NK-92 treated with Interleukin-12 subunit alpha and Interleukin-12 subunit beta, amount 100 ng/mL, for 24 hours (cell line): ENCODE measurements at places on chromosomes 1 and 21.

DNA sequence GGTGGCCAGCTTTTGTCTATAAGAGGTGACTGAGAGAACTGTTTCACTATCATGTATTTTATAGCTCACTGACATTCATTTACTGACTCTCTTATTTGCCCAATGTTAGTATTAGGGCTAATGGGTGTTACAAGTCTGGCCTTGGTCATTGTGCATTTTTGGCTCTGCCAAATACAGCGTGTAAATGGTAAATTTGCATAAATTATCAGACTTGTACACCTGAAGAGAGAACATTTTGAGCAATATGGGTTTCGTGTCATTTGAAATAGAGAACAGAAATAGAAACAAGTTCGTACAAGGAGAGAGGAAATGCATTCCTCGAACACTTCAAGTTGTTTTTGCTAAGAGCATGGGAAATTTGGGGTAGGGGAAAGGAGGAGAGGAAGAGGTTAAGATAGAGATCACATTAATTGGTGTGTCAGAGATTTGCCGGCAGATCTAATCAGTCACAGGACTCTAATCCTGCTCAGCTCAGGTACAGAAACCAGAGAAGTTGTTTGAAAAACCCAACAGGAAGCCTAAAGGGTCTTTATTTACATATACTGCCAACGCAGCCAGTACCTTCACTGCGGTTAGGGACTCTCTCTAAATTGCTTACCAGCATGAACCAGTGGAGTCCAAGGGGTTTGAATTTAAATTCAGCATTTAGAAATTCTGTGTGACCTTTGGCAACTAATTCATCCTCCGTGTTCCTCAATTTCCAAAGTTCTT lies 261.5 kb downstream of the GPATCH2 start:
- DNase-seq, result no peak

- no peak for DNase-seq
Measured at GRCh38 chr1:236699366-236699765, 13.1 kb downstream of the ACTN2 start.

DNA sequence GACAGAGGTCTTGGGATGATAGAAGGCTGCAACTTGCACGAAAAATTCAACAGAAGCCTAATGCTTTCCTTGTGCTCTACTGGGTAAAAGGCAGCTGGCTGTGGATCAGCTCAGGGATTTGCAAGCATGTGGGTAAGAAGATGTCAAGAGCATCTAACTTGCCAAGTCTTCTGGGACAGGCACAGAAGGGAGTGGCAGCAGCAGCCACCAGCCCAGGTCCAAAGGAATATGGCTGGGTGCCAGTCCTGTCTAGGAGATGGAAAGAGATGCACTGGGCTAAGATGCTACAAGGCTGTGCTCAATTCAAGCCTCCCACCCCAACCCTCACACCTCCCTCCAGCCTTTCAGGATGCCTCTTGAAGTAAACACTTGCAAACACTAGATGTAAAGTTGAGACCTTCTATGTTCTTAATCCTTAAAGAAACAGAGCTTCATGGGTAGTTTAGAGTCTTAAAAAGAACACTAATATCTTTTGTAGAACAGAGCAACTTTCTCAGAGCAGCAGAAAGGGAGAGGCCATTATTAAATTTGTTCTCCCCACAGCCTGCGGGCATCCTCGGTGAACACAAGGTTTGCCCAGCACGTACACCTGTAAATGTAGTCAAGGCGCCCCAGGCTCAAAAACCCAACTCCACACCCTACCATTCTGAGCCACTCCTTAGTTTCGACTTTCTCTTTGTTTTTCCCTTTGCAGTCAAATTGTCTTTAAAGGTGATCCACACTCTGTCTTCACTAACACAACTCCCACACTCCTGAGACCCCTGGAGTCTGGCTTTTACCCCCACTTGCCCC lies 64.6 kb upstream of the BCAR3 start:
- no peak for DNase-seq

GRCh38 chr21:17438635-17439034 lies 74.2 kb upstream of the CXADR start:
- no peak for DNase-seq

DNA sequence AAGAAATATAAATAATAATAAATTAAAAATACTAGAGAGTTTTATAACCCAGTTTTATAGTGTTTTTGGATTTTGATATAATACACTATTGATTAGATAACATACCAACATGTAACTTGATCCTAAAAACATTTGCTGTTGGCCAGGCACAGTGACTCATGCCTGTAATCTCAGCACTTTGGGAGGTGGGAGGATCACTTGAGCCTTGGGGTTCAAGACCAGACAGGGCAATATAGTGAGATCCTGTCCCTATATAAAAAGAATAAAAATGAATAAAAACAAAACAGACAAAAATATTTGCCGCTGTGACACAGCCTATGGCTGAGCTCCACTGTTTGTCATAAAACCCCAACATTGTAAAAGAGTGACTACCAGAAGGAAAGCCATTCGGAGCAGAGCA lies 26.1 kb downstream of the VPS13D start:
- no peak for DNase-seq

GRCh38 chr1:9444532-9444931 lies 94.7 kb upstream of the SLC25A33 start:
- DNase-seq, result no peak

- DNase-seq, result no peak
Measured at GRCh38 chr1:101960142-101960541, 36.6 kb downstream of the OLFM3 start.

- no peak for DNase-seq
Measured at GRCh38 chr1:17347769-17348592, 24.0 kb upstream of the PADI6 start.

DNA sequence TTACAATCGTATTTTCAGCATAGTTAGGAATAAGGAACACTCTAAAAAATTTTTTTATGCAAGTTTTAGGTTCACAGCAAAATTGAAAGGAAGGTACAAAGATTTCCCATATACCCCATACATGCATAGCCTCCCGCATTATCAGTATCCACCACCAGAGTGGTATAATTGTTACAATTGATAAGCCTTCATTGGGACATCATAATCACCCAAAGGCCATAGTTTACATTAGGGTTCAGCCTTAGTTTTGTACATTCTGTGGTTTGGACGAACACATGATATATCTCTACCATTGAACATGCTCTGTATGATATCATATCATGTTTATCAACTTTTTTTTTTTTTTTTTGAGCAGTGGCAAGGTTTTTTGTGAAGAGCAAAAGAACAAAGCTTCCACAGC lies 180.0 kb downstream of the SDCCAG8 start:
- DNase-seq, result no peak

DNA sequence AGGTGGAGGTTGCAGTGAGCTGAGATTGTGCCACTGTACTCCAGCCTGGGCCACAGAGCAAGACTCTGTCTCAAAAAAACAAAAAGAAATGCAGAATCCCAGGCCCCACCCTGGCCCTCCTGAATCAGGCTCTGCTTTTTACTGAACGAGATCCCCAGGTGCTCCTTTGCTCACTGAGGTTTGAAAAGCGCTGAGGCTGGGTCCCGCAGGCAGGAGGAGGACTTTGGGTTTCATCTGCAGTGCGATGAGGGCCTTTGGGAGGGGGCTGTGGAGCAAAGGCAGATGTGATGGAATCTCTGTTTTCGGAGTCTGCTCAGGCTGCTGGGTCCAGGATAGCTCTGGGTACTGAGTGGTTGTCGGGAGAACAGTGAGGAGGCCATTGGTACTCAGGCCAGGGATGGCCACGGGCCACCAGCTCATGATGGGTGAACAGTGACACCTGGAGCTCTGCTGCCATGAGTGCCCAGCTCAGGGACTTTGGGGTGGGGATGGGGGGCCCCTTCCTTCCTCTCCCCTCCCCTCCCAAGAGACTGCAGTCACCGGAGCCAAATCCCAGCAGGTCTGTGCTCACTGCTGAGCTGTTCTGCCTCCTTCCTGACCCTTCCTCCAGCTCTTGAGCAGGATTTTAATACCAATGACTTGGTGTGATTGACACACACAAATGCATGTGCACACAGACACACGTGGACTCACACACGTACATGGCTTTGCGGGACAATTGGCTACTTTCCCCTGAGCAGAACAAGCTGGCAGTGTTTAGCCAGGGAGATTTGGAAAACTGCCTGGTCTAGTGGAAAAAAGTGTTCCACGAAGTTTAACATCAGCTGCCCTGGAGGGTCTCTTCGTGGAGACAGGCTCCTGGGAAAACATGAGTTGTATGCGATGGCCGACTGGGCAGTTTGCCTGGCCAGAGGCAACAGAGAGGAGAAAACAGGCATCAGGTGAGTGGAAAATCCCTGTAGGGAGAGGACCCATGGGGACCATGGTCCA lies 3.6 kb upstream of the DHRS3 start:
- DNase-seq, result no peak

- DNase-seq, result no peak
Measured at GRCh38 chr1:247411621-247412327, 4.2 kb upstream of the NLRP3 start.

DNA sequence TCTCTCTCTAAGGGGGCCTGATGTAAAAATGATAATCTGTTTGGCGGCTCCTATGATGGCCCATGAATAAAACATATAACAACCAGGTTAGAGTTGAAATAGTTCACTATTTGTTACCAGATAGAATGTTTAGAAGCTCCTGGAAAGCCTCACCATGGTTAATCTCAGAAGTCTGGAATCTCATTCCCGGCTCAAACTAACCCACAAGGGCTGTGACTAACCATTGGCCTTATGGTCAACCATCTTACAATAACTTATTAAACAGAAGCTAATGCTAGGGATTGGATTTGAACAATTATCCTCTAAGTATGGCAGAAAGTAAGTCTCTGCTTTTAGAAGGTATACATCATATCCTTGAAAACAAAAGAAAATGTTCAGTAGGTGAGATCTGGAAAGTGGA lies 134.1 kb upstream of the ADGRL2 start:
- DNase-seq, result no peak

- no peak for DNase-seq
Measured at GRCh38 chr1:98931128-98931835, 73.4 kb downstream of the PLPPR5 start.

DNA sequence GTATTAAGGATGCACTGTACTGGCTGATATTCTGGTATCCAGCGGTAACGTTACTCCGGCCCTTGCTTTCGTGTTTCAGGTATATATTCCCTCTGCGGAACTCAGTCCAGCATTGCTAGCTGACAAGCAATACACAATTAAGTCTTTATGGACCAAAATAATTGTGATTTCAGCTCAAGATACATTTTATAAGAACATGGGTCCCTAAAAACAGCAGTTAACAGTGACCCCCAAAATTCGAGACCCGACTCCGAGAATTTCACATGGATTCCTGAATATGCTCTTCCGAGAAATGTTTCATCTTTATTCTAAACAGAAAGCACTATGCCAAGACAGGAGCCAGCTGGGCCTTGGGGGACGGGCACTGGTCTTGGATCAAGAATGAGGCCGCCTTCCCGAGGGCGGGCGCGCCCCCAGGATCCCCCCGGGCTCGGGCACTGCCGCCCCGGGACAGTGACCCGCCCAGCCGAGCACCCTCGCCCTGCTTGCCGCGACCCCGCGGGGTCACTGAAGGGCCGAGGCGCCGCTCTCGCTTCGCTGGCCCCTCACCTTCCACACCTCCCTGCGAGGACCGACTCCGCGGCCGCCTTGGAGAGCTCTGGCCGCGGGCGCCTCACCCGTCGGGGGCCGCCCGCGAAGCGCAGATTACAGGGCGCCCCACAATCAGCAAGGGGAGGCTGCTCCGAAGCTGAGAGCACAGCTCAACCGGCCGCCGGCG lies 610 bp downstream of the SCYL3 start:
- DNase-seq, result no peak

DNA sequence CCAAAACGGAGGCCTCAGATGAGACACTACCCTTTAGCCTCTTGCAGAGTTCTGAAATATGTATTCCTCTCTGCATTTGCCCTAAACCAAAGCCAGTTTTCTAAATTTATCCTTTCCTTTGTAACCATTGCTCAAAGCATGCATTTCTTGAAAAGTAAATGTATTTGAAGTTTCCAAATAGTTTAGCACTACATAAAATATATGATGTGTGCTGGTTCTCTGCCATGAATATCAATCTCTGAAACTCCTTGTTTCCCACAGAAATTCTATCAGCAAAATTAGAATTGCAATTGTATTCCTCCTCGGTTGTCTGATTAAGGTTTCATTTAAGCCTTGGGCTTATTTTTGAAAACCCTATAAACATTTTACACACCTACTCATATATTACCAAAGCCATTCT lies 137.1 kb upstream of the SYT6 start:
- no peak for DNase-seq

DNA sequence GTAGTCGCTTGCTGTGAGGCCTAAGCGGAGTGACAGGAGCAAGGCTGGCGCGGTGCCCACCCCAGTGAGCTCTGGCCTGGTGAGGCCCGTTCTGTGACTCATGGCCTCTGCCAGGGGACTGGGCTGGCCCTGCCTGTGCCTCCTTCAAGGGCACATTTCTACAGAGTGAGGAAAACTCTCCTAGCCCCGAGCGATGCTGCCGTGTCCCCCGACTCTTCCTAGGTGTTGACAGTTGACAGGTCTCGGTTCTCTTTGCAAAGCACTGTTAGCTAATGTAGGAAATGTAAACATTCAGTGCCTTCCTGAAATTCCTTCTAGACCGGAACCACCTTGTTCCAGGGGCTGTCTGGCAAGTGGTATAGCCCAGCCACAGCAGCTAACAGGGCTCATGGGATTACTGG lies 43.9 kb downstream of the ABCG1 start:
- DNase-seq, result no peak

- DNase-seq, result no peak
Measured at GRCh38 chr21:46581780-46582307, 23.0 kb downstream of the S100B start.

- DNase-seq, result no peak
Measured at GRCh38 chr1:216140730-216141524, 282.3 kb downstream of the USH2A start.

DNA sequence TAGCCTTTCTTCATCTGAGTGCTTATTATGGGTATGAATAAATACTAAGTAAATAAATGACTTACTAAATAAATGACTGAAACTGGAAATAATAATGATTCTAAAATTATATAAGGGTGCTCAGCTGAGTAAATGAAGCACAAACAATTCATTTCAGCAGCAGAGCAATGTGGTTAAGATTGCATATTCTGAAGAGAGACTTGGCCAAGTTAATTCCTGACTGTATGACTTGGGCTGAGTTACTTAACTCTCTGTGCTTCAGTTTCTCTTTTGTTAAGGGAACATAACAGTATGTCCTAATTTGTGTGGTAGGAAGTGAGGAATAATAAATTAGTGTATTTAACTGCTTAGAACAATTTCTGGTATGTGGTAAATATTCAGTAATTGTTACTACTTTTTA lies 19.1 kb downstream of the AGL start:
- DNase-seq, result no peak

DNA sequence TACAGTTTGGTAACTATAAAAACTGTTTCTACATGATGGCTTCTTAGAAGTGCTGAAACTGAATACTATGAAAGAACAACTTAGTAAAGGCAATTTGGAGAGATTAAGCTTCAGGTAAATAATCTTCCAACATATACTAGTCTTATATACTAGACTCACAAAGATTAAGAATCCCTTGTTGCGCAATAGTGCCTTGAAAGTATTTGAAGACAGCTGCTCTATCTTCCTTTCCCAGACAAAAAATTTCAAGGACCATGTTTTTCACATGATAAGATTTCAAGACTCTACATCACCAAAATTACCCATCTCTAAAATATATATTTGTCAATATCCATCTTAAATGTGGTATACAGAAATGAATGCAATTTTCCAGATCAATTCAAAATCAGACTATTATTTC lies 37.7 kb upstream of the ASPM start:
- no peak for DNase-seq

- no peak for DNase-seq
Measured at GRCh38 chr1:244074559-244075171, 23.6 kb downstream of the ZBTB18 start.

- DNase-seq, result no peak
Measured at GRCh38 chr1:162536511-162536910, 25.0 kb upstream of the UAP1 start.
